Calu3 (cell line): ENCODE measurements at places on chromosomes 1 and 21.

GRCh38 chr21:28644762-28645161 is 347.9 kb downstream of the LTN1 start:
- DNase-seq, result no peak

DNA sequence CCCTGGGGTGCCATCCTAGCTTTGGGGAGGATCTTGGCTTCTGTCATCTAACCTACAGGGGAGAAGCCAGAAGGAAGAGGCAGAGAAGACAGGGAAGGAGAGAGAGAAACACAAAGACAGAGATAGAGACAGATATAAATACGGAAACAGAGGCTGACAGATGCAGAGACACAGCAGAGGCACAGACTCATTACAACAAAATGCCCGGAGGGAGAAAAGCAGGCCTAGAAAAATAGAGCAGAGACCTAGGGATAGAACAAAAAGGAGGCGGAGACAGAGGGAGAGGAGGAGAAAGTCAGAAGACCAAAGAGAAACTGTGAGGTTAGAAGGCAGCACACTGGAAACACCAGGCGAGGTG is 1.9 kb downstream of the PEAR1 start:
- DNase-seq, result no peak

DNA sequence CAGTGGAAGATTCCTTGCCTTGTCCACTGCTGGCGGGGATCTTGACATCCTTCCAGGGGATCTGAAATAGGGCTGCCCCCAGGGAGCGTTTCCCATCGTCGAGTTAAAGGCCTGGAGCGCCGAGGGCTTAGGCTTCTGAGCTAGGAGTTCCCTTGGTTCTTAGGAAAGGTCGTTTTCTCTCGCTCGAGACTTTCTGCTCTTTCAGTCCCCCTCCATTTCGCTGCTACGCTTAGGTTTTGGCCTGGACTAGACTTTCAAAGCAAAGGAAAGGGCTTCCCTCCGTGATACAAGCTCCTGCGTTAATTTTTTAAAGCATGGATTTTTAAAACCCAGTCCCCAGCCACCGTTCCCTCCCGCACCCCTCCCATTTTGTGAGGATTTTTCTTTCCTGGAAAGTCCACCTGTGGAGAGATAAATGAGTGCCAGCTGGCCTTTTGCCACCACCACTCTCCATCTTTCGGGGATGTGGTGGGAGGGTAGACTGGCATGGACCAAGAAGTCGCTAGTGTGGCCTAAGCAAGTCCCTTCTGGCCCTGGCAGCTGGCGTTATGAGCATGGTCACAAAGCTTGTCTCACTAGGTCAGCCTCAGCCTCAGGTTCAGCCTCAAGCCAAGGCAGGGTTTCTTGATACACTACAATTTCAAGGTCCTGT is 9.2 kb downstream of the NR5A2 start:
- no peak for DNase-seq

DNA sequence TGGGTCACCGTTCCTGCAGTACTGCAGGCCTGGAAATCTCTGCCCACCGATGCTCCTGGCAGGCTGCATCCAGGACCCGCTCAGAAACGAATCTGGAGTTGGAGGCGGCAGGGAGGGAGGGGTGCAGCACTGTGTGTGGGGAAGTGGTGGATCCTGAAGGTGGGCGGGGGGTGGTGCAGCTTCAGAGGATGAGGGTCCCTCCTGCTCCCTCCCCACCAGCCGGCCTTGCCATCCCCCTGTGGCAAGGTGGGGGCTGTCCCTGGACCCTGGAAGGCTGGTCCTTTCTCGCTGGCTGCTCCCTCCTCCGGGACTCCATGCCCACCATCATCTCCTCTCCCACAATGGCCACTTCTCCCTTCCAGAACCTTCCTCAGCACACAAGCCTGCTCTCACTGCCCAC is 60.4 kb downstream of the B3GALT5 start:
- no peak for DNase-seq

- DNase-seq, result no peak
Measured at GRCh38 chr1:111516005-111516535, 12.6 kb upstream of the ADORA3 start.

DNA sequence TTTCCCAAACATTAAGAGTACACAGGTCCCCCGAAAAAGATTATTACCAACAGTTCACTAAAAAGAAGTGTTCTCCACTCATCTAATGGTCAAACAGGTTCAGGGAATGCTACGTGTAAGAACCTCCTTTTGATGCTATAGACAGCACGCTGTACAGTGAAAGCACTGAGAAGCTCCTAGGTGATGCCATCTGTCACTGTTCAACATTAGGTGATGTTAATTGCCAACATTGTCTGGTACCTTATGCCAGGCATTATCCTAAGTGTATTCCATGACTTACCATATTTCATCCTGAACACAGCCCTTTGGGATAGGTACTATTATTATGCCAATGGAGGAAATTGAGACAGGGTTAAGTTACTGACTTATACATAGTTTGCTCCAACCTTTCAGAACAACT is 82.1 kb downstream of the DAB1 start:
- no peak for DNase-seq

GRCh38 chr21:45781741-45782140 is 138.2 kb downstream of the PCBP3 start:
- no peak for DNase-seq

DNA sequence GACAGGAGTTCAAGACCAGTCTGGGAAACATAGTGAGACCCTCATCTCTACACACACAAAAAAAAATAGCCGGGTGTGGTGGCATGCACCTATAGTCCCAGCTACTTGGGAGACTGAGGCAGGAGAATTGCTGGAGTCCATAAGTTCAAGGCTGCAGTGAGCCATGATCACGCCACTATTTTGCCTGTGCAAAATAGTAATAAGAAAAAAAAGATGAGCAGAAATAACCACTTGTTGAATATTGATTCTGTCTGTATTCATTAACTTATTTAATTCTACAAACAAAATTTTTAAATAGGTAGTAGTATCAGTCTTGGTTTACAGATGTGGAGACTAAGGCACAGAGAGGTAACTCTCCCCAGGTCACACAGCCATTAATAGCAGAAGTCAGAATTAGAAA is 16.9 kb downstream of the LRRC40 start:
- no peak for DNase-seq

- DNase-seq, result no peak
Measured at GRCh38 chr1:84870591-84870990, 22.4 kb downstream of the LPAR3 start.
